ENCODE measurements at places on chromosomes 6 and 20. TPM values are rescaled to one million over a fixed set of nuclear protein-coding genes. Genes with fewer than 3 reads are reported as not detected.

GRCh38 chr6:5752391-5752680 lies 254.4 kb downstream of the NRN1 start:
- no peaks in the 10 kb centered on the region for H3K27me3 ChIP-seq
- H3K36me3 ChIP-seq: no peaks in the 10 kb centered on the region
- no peak overlapping the region for H3K27ac ChIP-seq

The PLG gene
- not detected for total RNA-seq

The UST gene
- 28.9 TPM for total RNA-seq

DNA sequence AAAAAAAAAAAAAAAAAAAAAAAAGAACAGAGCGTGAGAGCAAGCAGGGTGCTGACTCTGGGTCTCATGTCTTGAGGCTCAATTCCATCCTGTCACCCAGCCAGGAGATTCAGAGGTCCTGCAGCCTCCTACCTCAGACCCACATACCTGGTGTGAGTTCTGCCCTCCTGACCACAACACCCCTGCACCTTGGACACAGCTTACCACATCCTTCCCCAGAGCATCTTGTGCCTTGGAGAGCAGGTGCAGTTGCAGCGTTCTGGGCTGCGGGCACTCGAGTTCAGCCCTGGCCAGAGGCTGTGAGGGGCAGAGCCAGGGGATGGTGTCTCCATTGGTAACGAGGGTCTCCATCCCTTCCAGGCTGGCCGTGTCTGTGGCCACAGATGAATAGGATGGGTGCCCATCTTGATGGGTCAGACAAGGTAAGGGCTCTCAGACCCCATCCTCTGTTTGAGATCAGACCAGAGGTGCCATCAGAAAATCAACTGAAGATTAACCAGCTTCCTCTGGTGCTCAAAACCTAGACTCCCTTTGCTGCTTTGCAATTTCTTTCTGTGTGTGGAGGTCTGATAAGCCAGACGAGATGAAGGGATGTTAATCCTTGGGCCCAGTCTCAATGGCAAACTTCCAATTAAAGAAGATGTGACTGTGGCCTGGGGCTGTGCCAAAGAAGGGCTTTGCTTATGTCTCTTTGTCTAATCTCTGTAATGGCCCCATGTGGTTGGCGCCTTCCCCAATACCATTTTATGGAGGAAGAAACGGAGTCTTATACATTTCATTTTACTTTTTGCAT lies 14.7 kb upstream of the ZNF831 start:
- H3K36me3 ChIP-seq: no peaks in the 10 kb centered on the region
- no peak overlapping the region for H3K4me3 ChIP-seq
- H3K27me3 ChIP-seq: no peaks in the 10 kb centered on the region

- DNase-seq: no peak
- H3K27me3 ChIP-seq: no peaks in the 10 kb centered on the region
- no peaks in the 10 kb centered on the region for H3K36me3 ChIP-seq
- no peak overlapping the region for H3K4me3 ChIP-seq
- H3K27ac ChIP-seq: no peak overlapping the region
Observed at GRCh38 chr20:30281584-30282197, 975.8 kb upstream of the DEFB115 start.

Measured in spinal cord (tissue), 10 donors.